ENCODE measurements at places on chromosomes 1 and 21. TPM values are rescaled to one million over a fixed set of nuclear protein-coding genes. Genes with fewer than 3 reads are reported as not detected.
A peak's percentile ranks its signal among the peaks of the same experiment; 100 is the strongest.

Gene BARHL2
- not detected for total RNA-seq

Gene GCSAML
- total RNA-seq: 4.6 TPM

Gene MINDY1
- 35.4 TPM for total RNA-seq

Gene TDRD5
- total RNA-seq: not detected

Gene OR2T29
- total RNA-seq: not detected

Gene OR2L8
- total RNA-seq: not detected

GRCh38 chr1:6603238-6603914 lies 707 bp upstream of the KLHL21 start:
- no peak for DNase-seq

GRCh38 chr21:26072666-26073615 lies 97.6 kb downstream of the APP start:
- DNase-seq: no peak

- no peak for DNase-seq
Measured at GRCh38 chr1:204735042-204735441, 49.5 kb upstream of the LRRN2 start.

DNA sequence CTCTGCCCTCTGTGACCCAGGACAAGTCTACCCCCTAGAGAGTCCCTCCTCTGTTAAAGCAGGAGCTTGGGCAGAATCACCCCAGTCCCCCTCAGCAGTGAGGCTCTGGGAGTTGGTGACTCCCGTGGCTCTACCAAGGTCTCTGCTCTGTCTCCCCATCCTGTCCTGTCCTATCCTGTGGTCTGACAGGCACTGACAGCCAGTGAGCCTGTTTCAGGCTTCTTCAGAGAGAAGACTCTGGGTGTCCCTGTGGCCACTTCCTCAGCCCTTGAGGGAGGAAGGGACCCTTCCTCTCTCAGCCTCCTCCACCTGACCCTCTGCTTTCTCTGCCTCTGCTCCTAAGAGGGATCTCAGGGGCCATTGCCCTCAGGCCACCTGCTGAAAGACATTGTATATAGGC lies 148.7 kb downstream of the FCRL5 start:
- DNase-seq: no peak

GRCh38 chr1:107443027-107443426 lies 302.2 kb downstream of the NTNG1 start:
- DNase-seq: no peak

- no peak for DNase-seq
Measured at GRCh38 chr1:38451541-38451993, 405.0 kb upstream of the POU3F1 start.

- DNase-seq: no peak
Measured at GRCh38 chr1:202565890-202566602, 144.2 kb downstream of the SYT2 start.

DNA sequence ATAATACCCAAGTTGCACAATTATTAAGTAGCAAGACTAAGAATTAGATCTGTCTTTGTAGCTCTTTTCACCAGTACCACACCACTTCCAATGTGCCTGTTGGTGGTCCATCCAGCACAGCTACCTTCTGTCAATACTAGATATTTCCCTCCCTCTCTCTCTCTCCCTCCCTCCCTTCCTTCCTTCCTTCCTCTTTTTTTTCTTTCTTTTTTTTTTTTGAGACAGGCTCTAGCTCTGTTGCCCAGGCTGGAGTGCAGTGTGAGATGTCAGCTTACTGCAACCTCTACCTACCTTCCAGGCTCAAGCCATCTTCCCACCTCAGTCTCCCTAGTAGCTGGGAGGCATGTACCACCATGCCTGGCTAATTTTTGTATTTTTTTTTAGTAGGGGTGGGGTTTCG lies 21.1 kb downstream of the KPNA6 start:
- DNase-seq: no peak

DNA sequence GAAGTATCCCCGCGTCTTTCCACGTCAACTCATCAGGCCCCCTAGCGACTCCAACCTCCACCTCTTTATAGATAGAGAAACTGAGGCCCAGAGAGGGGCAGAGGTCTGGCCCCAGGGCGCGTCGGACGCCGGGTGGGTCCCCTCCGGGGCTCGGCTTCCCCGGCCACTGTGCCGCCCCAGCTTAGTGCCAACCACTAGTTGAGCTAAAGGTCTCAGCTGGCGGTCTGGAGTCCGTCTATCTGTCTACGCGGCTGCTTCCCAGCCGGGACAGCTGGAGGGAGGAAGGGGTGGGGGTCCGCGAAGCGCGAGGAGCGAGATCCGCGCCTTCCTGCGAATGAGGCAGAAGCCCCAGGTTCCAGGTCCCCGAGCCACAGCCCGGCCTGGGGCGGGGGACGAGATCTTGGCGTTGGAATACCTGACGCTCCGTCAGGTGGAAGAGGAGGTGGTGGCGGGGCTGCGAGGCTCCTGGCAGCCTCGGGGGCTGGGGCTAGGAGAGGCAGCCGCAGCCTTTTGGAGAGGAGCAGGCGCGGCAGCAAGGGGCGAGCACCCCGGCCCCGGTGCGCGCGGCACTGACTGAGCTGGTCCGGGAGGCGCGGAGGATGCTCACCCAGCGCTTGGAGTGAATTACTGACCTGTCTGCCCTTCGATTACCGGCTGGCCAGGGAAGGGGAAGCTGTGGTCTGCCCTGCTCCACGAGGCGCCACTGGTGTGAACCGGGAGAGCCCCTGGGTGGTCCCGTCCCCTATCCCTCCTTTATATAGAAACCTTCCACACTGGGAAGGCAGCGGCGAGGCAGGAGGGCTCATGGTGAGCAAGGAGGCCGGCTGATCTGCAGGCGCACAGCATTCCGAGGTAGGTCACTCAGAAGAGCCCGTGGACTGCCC lies 937 bp downstream of the PODN start:
- DNase-seq: no peak

DNA sequence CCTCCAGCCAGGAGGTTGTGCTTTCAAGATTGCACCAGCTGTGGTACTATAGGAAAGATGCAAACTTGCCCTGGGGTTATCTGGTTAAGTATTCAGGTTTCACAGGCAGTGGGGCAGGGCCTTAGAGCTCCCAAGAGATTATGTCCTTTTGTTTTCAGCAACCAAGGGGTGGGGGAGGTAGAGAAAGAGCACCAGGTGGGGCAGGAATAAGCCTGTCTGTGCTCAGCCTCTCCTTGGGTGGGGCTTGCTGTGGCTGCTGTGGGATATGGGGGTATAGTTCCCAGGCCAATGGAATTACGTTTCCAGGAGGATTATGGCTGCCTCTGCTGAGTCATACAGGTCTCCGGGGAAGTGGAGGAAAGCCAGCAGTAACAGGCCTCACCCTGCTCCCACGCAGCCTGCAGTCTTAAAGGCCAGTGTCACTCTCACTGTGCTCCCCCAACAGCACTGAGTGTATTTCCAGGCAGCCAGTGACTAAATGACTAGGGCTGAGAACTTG lies 508.6 kb downstream of the RWDD3 start:
- no peak for DNase-seq

DNA sequence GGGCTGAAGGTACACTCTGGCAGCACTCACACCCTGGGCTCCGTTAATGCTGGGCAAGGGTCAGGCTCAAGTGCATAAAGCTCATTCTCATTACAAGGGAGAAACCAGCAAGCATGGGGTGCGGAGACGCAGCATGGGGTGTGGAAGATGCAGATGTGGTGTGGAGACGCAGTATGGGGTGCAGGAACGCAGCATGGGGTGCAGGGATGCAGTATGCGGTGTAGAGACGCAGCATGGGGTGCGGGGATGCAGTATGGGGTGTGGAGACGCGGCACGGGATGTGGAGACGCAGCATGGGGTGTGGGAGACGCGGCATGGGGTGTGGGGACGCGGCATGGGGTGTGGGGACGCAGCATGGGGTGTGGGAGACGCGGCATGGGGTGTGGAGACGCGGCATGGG lies 390.7 kb downstream of the NPHP4 start:
- no peak for DNase-seq

DNA sequence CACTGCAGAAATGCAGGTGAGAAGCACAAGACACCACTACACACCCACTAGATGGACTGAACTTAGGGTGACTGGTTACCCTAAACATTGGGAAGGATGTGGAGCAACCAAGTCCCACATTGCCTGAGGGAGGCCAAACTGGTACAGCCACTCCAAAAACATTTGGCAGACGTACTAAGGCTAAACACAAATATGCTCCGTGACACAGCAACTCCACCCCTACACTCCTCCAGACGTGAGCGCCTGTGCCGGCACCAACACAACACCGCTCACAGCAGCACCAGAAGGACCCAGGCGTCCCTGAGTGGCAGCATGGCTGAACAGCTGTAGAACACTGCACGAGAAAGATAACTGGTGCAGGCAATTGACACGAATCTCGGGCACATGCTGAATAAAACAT lies 14.7 kb downstream of the PTTG1IP start:
- no peak for DNase-seq

- DNase-seq: no peak
Measured at GRCh38 chr1:85473390-85473789, 8.4 kb upstream of the DDAH1 start.

DNA sequence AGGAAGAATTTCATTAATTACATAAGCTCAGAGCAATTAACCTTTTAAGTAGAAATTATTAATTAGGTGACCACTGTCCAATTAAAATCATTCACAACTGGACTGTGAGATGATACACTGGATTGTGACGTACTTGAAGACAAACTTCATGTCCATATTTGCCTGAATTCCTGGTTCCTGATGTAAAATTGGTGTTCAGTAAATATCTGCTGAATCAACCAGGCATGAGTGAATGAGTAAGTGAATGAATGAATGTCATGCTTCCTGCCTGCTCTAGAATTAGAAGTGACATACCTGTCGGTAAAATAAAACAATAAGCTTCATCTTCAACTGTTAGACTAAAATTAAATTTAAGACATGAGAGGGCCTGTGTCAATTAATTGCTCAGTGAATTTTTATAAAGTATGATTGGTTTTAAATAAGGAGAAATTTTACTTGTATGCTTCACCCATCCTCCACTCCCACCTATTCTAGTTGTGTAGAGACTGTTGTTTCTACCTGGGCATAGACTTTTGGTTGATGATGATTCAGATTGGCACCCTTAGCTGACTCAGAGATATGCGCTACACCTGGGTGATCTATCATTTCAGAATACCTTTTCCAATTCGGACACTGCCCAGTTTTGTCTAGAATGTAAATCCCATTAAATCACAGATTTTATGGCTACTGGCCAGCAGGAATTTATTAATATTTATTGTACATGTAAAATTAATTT lies 56.9 kb upstream of the PTGS2 start:
- no peak for DNase-seq

DNA sequence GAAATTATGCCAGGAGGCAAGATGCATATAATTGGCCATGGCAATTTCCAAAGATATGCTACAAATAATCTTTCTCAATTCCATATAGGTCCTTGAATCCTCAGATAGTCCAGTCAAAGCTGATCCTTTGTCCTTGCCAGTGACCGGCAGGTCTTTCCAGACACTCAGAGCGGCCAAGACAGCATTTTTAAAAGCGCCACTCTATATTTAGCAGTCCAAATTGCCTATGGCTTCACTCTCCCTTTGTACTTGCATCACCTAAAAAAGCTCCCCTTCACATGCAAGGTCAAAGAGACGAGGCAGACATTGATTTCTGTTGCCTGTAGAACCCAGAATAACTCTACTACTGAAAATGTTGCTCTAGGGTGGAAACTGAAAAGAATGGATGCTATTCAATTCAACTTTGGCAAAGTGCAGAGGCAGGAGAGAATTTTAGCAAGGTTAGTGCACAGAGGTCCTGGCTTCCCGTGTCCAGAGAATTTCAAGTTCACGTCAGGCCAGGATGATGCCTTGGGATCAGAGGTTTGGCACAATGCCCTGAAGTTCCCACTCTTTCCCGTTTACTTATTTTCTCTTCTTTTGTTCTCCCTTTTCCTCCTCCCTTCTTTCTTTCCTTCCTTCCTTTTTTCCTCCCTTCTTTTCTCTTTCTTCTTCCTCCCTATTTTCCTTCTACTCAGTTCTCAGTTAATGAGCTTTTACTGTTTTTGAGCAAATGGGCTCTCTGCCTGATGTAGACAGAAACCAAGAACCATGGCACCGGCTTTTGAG lies 108.5 kb downstream of the KCNK1 start:
- no peak for DNase-seq

DNA sequence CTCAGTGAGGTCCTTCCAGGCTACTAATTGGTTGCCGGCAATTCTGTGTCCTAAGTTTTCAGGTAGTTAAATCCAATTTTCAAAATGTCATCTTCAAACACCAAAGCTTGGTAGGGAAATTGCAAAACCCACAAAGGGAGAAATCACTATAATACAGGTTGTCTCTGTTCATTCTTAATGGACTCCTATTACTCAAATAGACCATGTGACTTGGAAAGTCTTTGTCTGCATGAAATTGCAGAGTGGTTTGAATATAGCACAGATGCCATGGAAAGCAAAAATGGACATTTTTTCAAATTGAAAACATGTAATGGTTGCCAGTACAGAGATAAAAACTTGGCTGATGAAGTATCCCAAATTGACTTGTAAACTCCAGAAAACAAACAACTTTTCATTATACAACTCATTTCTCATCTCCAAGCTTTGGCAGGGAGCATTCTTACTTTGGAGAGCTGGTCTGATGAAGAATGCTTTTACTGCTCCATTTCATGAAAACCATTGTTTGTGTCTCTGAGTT lies 169.5 kb upstream of the PKN2 start:
- DNase-seq: no peak

GRCh38 chr21:43771199-43771675 lies 4.9 kb downstream of the CSTB start:
- no peak for DNase-seq

- peak; percentile 93 for DNase-seq
Measured at GRCh38 chr21:39387461-39388037, 38.7 kb upstream of the HMGN1 start.

- DNase-seq: no peak
Measured at GRCh38 chr1:205064301-205064700, 20.0 kb downstream of the TMEM81 start.

DNA sequence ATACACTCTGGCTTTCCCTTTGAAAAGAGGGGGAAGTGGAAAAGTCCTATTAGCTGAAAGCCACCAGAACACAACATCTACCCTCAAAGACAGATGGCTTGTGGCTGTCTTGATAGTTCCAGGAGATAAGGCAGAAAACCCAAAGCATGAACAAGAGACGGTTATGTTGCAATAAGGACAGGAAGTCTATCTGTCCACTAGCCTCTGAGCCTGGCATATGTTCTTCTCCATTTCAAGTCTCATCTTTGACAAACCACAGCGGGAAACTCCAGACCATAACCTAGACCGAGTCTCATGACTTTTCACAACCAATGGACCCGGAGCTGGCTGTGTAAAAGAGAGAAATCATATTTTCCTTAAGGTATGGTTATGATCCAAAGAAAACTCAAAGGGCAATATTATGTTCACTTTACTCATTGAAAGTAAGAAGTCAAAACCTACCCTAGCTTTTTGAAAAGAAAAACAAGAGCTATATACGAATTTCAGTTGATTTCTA lies 33.8 kb downstream of the DUSP10 start:
- no peak for DNase-seq

GRCh38 chr1:47682786-47683350 lies 245.0 kb downstream of the FOXD2 start:
- DNase-seq: no peak

GRCh38 chr1:161791904-161792655 lies 26.0 kb downstream of the ATF6 start:
- no peak for DNase-seq

GRCh38 chr1:57024428-57024827 lies 58.6 kb upstream of the C8B start:
- DNase-seq: no peak
